ENCODE measurements at places on chromosomes 13 and 19. TPM values are rescaled to one million over a fixed set of nuclear protein-coding genes. Genes with fewer than 3 reads are reported as not detected.

DNA sequence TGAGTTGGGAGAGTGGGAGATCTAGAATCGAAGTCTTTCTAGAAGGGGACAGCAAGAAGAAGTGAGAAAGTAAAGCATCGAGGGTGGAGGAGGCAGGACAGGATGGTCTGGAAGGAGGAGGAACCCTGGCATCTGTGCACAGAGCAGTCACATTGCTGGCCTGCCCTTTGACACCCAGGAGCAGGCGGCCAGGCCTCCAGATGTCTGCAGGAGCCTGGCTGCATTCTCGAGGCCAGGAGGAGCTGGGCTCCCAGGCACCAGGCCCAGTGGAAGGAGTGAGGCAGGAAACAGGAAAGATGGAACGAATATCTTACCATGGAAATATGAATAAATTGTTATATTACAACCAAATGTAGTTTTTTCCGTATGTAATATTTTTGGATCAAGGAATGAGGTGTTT lies 27.7 kb upstream of the ARGLU1 start:
- no peak for DNase-seq

DNA sequence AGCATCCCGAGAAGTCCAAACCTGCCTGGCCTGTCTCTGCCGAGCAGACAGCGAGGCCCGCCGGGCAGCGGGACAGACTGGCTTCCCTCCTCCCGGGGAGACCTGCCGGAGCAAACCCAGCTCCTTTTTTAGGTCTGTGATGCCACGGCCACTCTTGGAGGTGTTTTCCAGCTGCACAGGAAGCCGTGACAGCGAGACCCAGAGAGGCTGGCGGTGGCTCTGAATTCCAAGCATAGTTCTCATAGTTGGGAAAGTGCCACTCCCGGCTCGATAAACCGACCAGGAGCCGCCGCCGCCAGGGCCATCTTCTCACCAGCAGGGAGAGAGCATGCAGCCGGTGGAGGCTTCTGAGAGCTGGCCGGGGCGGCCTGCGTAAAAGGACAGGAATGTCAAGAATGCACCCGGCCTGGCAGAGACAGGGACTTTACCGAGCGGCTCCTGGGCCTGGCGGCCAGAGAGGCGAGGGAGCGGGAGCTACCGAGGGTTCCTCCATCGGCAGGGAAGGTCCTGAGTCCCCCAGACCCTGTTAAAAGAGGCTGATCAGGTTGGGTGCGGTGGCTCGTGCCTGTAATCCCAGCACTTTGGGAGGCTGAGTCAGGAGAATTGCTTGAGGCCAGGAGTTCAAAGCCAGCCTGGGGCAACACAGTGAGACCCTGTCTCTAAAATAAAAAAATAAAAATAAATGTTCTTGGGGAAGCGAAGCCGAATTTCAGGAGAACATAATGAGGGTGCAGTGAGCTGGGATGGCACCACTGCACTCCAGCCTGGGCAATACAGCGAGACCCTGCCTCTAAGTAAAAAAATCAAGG lies 64.9 kb downstream of the GADD45B start:
- peak; percentile 94 for DNase-seq

The ZNF749 gene
- 12.7 TPM for polyA plus RNA-seq

The TGFBR3L gene
- 0.21 TPM for polyA plus RNA-seq

GRCh38 chr13:34351134-34351533 lies 533.2 kb downstream of the RFC3 start:
- no peak for DNase-seq

Data from left lung (tissue), 14 donors.